ELF-1 (cell line): ENCODE measurements at places on chromosomes 4 and X.

- DNase-seq, result no peak
These were observed 168.9 kb upstream of the PUDP start for GRCh38 chrX:7316887-7317286.

- DNase-seq, result no peak
These were observed 114.4 kb downstream of the WDFY3 start for GRCh38 chr4:84852081-84852480.

DNA sequence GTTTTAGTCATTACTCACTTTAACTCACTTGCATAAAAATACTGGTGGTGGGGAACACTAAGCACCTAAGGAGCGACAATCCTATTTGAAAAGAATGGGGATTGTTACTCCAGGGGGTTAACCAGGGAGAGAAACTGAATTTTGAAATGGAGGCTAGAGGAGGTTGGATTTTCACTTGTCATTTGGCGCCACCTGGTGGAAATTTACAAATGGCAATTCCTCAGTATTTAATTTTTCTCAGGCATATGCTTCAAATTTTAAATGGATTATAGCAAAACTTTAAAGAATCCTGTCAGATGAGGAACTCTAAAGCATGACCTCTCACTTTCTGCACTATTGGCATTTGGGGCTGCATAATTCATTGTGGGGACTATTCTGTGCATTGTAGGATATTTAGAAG is 2.7 kb upstream of the GEMIN8 start:
- DNase-seq, result peak; percentile 71

GRCh38 chr4:38233727-38234480 is 273.7 kb downstream of the PTTG2 start:
- no peak for DNase-seq

DNA sequence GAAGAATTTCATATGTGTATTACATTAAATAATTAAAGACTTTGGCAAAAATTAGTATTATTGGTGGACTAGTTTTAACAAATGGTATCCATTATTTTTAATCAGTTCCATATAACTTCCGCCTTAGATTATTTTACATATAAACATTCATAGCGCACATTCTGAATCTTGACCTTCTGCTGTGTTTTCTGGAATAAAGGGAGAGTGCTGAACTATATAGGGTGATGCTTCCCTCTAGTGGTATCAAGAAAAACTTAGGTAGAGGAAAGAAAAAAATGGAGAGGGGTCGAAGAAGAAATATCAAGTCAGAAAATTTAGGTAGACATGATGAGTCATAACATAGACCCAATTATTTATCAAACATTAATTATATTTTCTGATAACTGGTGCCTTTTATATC is 155.6 kb upstream of the PACRGL start:
- DNase-seq, result no peak

DNA sequence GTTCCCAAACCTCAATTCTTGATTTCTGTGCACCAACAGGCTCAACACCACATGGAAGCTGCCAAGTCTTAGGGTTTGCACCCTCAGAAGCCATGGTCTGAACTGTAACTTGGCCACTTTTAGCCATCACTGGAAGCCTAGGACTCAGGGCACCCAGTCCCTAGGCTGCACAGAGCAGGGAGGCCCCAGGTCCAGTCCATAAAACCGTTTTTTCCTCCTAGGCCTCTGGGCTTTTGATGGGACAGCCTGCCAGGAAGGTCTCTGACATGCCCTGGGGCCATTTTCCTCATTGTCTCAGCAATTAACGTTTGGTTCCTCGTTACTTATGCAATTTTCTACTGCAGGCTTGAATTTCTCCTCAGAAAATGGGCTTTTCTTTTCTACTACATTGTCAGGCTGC is 1259.6 kb downstream of the RAPGEF2 start:
- DNase-seq, result no peak

DNA sequence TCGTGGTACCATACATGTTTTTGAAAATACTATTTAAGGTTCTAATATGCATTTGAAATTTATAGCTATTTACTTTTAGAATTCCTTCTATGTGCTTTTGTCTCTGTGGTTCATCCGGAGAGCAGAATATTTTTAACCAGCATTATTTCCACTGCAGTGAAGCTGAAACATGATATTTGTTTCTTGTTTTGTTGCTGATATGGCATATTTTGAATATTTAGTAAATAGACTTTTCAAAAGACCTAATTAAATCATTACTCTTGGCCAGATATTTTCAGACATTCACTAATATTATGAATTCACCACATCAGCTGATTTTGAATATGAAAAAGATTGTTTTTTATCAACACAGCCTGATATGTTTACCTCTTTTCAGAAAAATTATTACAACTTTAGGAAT is 87.0 kb downstream of the FAT4 start:
- DNase-seq, result no peak

- no peak for DNase-seq
These were observed 65.9 kb downstream of the LARP7 start for GRCh38 chr4:112702892-112703291.

DNA sequence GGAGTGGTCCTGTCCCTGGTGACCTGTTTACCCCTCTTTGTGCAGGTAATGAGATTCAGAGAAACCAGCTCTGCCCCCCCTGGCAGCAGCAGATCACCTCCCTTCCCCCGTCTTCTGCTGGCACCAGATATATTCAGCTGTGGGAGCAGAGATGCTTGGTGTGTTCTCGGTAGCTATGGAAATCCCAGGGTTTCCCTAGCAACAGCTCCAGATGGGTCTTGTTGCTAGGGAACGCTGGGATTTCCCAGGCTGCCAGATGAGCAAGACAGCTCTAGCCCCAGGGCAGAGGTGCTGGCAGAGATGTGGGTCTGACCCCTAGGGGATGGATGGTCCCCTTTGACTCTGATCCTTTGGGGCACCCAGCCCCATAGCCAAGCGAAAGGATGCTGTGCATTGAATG is 20.2 kb downstream of the CETN2 start:
- DNase-seq, result peak; percentile 40
